Bronchus fibroblast of lung (primary cell): ENCODE measurements at places on chromosomes 16 and 17. TPM values are rescaled to one million over a fixed set of nuclear protein-coding genes. Genes with fewer than 3 reads are reported as not detected.

The PIEZO1 gene
- total RNA-seq = 161 and 182 TPM in 2 replicates

The CD79B gene
- total RNA-seq = not detected in 2 replicates

The CHST5 gene
- under 0.01 TPM in 1 of 2 replicates, not detected in the other for total RNA-seq

The EFCAB5 gene
- not detected in 2 replicates for total RNA-seq

The NTN1 gene
- under 0.01 TPM in 2 replicates for total RNA-seq

The SLC13A2 gene
- total RNA-seq = not detected in 2 replicates

The ASPHD1 gene
- 2.9 and 4.8 TPM in 2 replicates for total RNA-seq

The EFCAB13 gene
- total RNA-seq = 1.5 and 3.4 TPM in 2 replicates

The KCNG4 gene
- total RNA-seq = not detected in 2 replicates
